ENCODE measurements at places on chromosomes 3 and 15.

DNA sequence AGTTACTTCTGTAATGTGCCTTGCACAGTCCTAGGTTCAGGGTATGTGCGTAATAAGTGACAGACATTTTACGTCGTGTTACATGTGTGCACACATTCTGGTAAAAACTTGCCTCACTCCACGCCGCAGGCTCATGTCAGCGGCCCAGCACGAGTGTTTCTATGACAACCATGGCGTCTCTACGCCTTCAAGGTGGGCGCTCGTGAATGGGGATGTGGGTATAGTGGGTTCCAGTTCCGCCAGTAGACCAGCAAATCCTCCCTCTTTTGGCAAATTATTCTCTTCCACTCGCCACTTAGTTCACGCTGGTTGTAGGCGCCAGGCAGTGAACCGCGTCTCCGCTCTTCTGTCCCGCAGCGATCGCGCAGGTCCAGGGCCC lies 40.3 kb downstream of the CHST14 start:
- H3K36me3 ChIP-seq: no peaks in the 10 kb centered on the region
- H3K4me3 ChIP-seq: peak overlapping the region; percentile 62
- no peaks in the 10 kb centered on the region for H3K27me3 ChIP-seq
- no peak overlapping the region for H3K27ac ChIP-seq
- no peaks in the 10 kb centered on the region for H3K4me1 ChIP-seq

- no peak for DNase-seq
- H3K4me3 ChIP-seq: no peak overlapping the region
- H3K27ac ChIP-seq: no peak overlapping the region
- no peaks in the 10 kb centered on the region for H3K36me3 ChIP-seq
Measured at GRCh38 chr15:32867313-32867626, 149.5 kb downstream of the GREM1 start.

DNA sequence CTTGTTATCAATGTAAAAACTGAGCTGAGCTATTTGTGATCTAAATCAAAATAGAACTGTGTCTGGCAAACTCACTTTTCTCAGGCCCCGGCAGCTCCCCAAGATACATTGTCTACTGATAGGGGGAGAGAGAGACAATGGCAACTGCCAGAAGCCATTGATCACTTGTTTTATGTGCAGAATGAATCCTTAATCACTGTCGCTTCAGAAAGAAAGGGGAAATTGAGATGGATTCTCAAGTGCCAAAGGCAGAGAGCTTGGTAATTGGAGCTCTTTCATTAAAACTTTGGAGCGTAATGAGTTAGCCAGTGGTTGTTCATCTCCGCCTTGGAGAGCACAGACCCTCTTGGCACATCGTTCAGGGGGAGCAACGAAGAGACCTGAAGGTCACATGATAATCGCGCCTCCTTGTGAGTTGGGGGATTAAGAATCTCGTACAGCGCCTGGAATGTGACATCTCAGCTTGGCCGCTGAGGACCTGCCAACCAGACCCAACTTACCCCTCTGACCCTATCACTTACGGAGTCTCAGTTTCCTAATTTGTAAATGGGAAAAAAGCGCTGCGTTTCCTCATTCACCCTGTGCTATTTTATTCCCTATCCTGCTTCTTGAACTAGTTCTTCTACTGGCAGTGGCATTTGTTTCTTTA lies 252.8 kb downstream of the VPS13C start:
- no peak for DNase-seq
- no peaks in the 10 kb centered on the region for H3K4me1 ChIP-seq

GRCh38 chr3:16309558-16309957 lies 44.5 kb downstream of the OXNAD1 start:
- DNase-seq: no peak
- no peaks in the 10 kb centered on the region for H3K27me3 ChIP-seq
- H3K4me3 ChIP-seq: no peak overlapping the region
- H3K36me3 ChIP-seq: no peaks in the 10 kb centered on the region
- no peak overlapping the region for H3K27ac ChIP-seq
- no peaks in the 10 kb centered on the region for H3K4me1 ChIP-seq

DNA sequence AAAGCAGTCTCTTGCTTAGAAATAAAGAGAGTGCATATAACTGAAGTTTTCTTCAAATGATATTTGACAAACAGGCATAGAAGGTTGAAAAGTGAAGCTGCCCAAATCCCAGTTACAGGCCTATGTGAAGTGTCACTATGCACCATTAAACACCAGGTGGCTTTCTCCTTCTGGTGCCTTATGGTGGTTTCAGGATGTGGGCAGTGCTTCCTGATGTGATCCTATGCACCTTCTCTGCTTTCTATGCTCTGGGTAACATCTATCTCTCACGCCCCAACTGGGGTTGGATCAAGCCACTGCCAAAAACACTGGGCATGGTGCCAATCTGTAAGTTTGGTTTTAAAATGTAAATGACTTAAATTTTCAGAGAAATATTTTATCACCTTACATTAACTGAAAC lies 744.7 kb downstream of the TUSC7 start:
- no peak overlapping the region for H3K27ac ChIP-seq
- DNase-seq: no peak
- no peaks in the 10 kb centered on the region for H3K27me3 ChIP-seq
- H3K4me1 ChIP-seq: no peaks in the 10 kb centered on the region

GRCh38 chr3:59052803-59053411 lies 3.1 kb upstream of the CFAP20DC start:
- no peak overlapping the region for H3K4me3 ChIP-seq
- no peaks in the 10 kb centered on the region for H3K36me3 ChIP-seq
- H3K27ac ChIP-seq: no peak overlapping the region
- no peaks in the 10 kb centered on the region for H3K27me3 ChIP-seq
- no peaks in the 10 kb centered on the region for H3K4me1 ChIP-seq
- peak; percentile 7 for DNase-seq

- no peaks in the 10 kb centered on the region for H3K4me1 ChIP-seq
- H3K27me3 ChIP-seq: no peaks in the 10 kb centered on the region
Measured at GRCh38 chr3:28376424-28376823, 27.8 kb upstream of the AZI2 start.

- H3K27me3 ChIP-seq: no peaks in the 10 kb centered on the region
- no peaks in the 10 kb centered on the region for H3K4me1 ChIP-seq
- H3K36me3 ChIP-seq: no peaks in the 10 kb centered on the region
- H3K27ac ChIP-seq: no peak overlapping the region
- peak; percentile 44 for DNase-seq
Measured at GRCh38 chr15:101578443-101578894, 73.7 kb downstream of the TM2D3 start.

DNA sequence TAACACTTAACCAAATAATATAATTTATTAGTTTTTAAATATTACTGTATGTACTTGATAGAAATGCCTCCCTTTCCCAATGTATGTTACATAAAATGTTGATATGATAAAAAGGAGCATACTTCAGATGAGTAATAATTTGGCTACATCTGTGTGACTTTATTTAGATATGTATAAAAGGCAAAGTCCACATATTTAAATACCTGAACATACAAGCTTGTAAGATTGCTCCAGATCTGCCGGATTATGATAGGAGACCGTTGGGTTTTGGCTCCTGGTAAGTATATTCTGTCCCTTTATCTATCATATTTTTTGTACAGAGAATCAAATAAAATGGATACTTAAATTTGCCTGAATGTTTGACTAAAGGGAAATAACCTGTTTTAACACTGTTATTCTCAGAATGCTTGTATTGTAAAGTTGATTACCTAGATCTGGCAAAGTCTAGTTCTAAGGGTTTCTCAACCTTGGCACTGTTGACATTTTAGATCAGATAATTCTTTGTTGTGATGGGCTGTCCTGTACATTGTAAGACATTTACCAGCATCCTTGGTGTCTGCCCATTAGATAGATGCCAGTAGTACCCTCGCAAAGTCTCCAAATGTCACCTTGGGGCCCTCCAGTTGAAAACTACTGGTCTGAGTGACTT lies 38.5 kb downstream of the LRCH3 start:
- no peaks in the 10 kb centered on the region for H3K4me1 ChIP-seq
- no peaks in the 10 kb centered on the region for H3K27me3 ChIP-seq
- H3K27ac ChIP-seq: no peak overlapping the region
- DNase-seq: no peak
- H3K36me3 ChIP-seq: peaks cover 22% of the 10 kb centered on the region

GRCh38 chr3:17733215-17733614 lies 9.2 kb downstream of the TBC1D5 start:
- DNase-seq: no peak
- no peaks in the 10 kb centered on the region for H3K27me3 ChIP-seq
- H3K4me1 ChIP-seq: peaks cover 8% of the 10 kb centered on the region
- no peak overlapping the region for H3K27ac ChIP-seq
- no peak overlapping the region for H3K4me3 ChIP-seq

- H3K27ac ChIP-seq: no peak overlapping the region
- no peaks in the 10 kb centered on the region for H3K4me1 ChIP-seq
- no peaks in the 10 kb centered on the region for H3K27me3 ChIP-seq
- no peaks in the 10 kb centered on the region for H3K36me3 ChIP-seq
- no peak for DNase-seq
Measured at GRCh38 chr3:67724434-67724833, 70.0 kb upstream of the SUCLG2 start.

GRCh38 chr3:74661672-74662071 lies 47.2 kb upstream of the CNTN3 start:
- H3K4me1 ChIP-seq: no peaks in the 10 kb centered on the region
- DNase-seq: no peak
- no peak overlapping the region for H3K4me3 ChIP-seq
- no peak overlapping the region for H3K27ac ChIP-seq
- no peaks in the 10 kb centered on the region for H3K27me3 ChIP-seq

DNA sequence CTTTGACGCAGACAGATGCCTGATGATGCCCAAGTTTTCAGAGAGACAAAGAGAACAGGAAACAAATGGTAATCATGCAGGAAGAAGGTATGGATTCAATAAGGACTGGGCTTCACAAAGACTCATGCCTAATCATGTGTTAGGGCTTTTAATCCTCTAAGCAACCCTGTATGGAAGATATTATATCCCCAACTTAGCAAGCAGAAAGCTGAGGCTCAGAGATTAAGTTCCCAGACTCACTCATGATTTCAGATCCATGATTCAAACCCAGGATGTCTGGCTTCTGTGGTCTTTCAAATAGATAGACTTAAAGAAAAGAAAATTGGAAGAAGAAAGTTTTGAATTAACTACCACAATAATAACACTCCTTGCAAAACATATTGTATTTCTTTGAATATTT lies 4.1 kb upstream of the CLASP2 start:
- H3K4me1 ChIP-seq: no peaks in the 10 kb centered on the region
- H3K27me3 ChIP-seq: no peaks in the 10 kb centered on the region
- H3K36me3 ChIP-seq: no peaks in the 10 kb centered on the region
- no peak overlapping the region for H3K4me3 ChIP-seq
- DNase-seq: no peak
- H3K27ac ChIP-seq: no peak overlapping the region

DNA sequence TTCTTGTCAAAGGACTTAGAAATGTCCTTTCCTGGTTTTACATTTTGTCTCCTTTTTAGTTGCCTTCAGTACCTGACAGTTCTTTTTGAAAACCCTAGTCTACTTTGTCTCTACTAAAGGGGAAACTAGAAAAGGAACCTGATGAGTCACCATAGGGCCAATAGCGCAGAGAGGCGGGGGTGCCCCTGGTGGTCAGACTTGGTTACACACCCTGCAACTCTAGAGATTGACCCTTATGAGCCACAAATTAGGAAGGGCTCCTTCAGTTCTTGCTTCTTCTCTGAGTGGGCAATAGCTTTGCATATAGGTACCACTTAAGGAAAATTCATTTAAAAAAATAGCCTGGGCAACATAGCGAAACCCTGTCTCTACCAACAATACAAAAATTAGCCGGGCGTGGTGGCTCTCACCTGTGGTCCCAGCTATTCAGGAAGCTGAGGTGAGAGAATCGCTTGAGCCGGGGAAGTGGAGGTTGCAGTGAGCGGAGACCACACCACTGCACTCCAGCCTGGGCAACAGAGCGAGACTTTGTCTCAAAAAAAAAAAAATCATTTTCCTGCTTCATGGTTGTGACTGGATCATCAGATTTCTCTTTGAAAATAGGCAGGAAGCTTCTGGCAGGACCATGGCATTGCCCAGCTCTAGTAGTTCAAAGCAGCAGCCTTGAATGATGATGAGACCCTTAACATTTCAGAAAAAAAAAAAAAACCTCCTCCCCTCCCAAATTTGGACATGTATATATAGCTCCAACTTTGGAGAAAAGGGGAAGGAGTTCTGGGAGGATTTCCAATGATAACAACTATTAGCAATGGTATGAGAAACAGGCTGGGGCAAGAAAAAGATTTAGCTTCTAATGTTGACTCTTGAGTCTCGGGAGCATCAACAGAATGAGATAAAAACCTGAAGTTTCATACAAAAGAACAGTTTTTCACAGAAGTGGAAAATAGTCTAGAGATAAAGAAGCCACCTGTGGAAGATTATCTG lies 45.2 kb upstream of the RASA2 start:
- no peak overlapping the region for H3K27ac ChIP-seq
- H3K36me3 ChIP-seq: peaks cover 3% of the 10 kb centered on the region
- H3K4me1 ChIP-seq: peaks cover 15% of the 10 kb centered on the region
- peak; percentile 71 for DNase-seq
- H3K27me3 ChIP-seq: no peaks in the 10 kb centered on the region

DNA sequence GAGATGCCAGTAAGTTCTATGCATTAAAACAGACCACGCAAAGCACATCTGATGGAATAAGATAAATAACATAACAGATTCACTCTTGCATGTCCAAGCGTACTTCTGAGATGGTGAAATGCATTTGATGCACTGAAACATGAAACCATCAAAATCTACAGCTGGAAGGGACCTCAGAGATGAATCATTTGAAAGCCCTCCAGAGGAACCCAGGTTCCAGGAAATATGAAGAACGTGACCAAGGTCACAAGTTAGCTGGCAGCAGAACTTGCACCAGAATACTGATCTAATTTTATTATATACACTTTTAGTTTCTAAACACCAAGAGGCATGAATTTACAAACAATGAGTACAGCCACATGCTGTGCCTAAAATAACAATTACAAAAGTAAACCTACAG lies 957.1 kb downstream of the FHIT start:
- DNase-seq: no peak
- no peak overlapping the region for H3K4me3 ChIP-seq
- H3K27ac ChIP-seq: no peak overlapping the region

GRCh38 chr3:150069154-150069527 lies 98.4 kb upstream of the PFN2 start:
- no peaks in the 10 kb centered on the region for H3K4me1 ChIP-seq
- H3K27me3 ChIP-seq: no peaks in the 10 kb centered on the region
- no peaks in the 10 kb centered on the region for H3K36me3 ChIP-seq
- DNase-seq: no peak
- H3K4me3 ChIP-seq: no peak overlapping the region

- no peak overlapping the region for H3K4me3 ChIP-seq
- DNase-seq: no peak
- no peaks in the 10 kb centered on the region for H3K4me1 ChIP-seq
- no peaks in the 10 kb centered on the region for H3K27me3 ChIP-seq
Measured at GRCh38 chr15:39719109-39719508, 63.5 kb downstream of the FSIP1 start.

DNA sequence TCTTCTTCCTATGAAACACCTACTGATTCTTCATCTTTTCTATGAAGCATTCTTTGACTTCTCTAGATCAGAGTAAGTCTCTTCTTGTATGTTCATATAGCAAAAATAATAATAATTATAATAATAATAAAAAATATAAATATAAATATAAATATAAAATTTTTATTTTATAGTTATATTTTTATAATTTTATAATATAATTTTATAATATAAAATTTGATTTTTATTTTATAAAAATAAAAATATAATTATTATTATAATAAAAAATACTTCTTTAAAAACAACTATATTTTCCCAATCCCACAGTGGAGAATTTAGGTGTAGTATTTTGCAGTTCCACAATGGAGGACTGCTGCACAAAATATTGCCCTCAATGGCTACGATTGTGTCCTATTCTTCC lies 34.3 kb downstream of the DUT start:
- H3K4me1 ChIP-seq: no peaks in the 10 kb centered on the region
- DNase-seq: no peak
- H3K4me3 ChIP-seq: no peak overlapping the region
- no peak overlapping the region for H3K27ac ChIP-seq
- H3K36me3 ChIP-seq: no peaks in the 10 kb centered on the region
- H3K27me3 ChIP-seq: no peaks in the 10 kb centered on the region
